ENCODE measurements at places on chromosomes 7 and 10.

- no peaks in the 10 kb centered on the region for H3K27me3 ChIP-seq
- no peak overlapping the region for H3K4me3 ChIP-seq
- H3K4me1 ChIP-seq, result no peaks in the 10 kb centered on the region
- no peak for DNase-seq
Measured at GRCh38 chr10:132929953-132930548, 12.3 kb downstream of the CFAP46 start.

- no peaks in the 10 kb centered on the region for H3K4me1 ChIP-seq
- DNase-seq, result no peak
- no peaks in the 10 kb centered on the region for H3K27me3 ChIP-seq
- no peak overlapping the region for H3K27ac ChIP-seq
- no peaks in the 10 kb centered on the region for H3K36me3 ChIP-seq
- H3K4me3 ChIP-seq, result no peak overlapping the region
Measured at GRCh38 chr7:94045581-94045980, 41.4 kb upstream of the BET1 start.

DNA sequence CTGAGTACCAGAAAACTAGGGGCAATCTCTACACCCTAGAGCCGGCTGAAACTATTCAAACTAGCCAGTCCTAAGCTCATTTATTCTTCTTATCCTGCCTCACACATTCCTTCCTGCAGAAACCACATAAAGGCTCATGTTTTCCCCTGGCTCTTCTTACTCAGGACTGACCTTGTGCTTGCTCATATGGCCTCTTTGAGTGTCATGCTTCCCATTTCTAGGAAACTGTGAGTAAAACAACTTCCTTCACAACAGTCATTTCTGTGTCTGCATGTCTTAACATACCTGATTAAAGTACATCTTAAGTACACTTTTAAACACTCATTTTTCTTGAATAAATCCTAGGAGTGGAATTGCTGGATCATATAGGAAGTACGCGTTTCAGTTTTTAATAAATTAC lies 52.3 kb upstream of the KIAA1217 start:
- no peak overlapping the region for H3K27ac ChIP-seq
- H3K4me3 ChIP-seq, result no peak overlapping the region
- DNase-seq, result no peak
- H3K27me3 ChIP-seq, result no peaks in the 10 kb centered on the region
- no peaks in the 10 kb centered on the region for H3K4me1 ChIP-seq

DNA sequence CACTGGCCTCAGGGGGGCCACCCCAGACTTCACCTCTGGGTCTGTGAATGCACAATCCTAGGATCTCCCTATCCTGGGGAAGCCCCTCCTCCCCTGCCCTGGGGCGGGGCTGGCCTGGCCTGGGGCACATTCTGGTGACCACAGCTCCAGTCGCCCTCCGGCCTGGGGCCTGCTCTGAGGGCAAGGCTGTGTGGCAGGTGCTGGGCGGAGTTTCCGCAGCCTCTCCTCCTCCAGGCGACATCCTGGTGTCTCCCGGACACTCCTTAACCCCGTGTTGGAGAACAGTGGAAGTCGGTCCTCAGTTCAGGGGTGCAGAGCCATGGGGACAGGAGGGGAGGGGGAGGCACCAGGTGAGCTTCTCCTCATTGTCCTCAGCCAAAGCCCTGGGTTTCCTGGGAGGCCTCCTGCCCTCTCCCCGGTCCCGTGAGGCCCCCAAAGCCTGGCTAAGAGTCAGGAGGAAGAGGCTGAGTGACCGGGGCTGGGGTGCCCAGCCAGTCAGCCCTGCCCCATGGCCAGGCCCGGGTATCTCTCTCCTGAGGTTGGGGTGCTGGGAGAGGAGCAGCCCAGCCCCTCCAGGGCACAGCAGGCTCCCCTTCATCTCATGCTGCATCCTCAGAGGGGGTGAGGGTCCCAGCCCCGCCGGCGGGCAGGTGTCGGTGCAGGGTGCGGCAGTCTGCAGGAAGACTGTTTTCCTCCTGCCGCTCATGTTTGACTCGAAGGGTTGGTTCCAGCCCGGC lies 22.6 kb downstream of the UNCX start:
- H3K36me3 ChIP-seq, result no peaks in the 10 kb centered on the region
- H3K27ac ChIP-seq, result no peak overlapping the region
- no peaks in the 10 kb centered on the region for H3K4me1 ChIP-seq
- H3K27me3 ChIP-seq, result peaks cover 90% of the 10 kb centered on the region
- DNase-seq, result no peak

DNA sequence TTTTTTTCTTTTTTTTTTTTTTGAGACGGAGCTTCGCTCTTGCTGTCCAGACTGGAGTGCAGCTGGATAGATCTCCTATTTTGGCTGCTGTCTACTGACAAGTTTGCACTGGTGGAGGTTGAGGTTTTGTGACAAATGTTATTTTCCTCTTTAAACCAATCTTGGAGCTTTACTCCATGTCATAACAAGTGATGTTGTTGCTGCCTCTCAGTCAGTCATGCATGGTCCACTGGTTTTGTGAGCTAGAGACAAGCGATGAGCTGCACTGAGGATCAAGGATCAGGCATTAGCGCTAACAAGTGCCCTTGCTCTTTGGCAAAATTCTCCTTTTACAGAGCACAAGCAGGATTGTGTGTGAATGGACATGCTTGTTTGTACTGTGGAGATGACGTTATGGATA lies 805 bp upstream of the WDFY4 start:
- H3K4me3 ChIP-seq, result no peak overlapping the region
- H3K36me3 ChIP-seq, result no peaks in the 10 kb centered on the region
- no peak overlapping the region for H3K27ac ChIP-seq
- no peaks in the 10 kb centered on the region for H3K27me3 ChIP-seq

DNA sequence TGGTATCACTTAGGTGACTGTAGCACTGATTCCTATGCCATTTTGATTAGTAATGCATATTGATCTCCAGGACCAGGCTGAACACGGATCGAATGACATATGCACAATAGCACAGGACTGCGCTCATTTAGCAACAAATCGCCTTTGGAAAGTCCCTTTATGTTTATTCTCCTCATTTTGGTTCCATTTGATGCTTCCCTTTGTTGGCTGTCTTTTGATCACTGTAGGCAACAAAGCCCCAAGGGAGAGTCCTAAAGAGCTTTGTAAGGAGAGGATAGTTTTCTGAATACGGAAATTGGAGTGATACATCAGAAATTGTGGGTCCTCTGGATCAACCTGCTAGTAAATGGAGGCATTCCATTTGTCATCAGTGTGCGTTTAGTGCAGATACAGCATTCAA lies 1111.4 kb downstream of the SORCS1 start:
- H3K27me3 ChIP-seq, result no peaks in the 10 kb centered on the region
- no peak for DNase-seq
- no peak overlapping the region for H3K27ac ChIP-seq
- no peak overlapping the region for H3K4me3 ChIP-seq
- H3K4me1 ChIP-seq, result no peaks in the 10 kb centered on the region
- no peaks in the 10 kb centered on the region for H3K36me3 ChIP-seq
